Calu3 (cell line): ENCODE measurements at places on chromosomes 16 and 17.

GRCh38 chr17:42985225-42985624 is 4.9 kb downstream of the RUNDC1 start:
- no peak for DNase-seq

GRCh38 chr16:74226338-74226954 is 70.2 kb upstream of the PSMD7 start:
- DNase-seq = no peak

- peak; percentile 22 for DNase-seq
Observed at GRCh38 chr17:7932949-7933348, 943 bp downstream of the CNTROB start.

DNA sequence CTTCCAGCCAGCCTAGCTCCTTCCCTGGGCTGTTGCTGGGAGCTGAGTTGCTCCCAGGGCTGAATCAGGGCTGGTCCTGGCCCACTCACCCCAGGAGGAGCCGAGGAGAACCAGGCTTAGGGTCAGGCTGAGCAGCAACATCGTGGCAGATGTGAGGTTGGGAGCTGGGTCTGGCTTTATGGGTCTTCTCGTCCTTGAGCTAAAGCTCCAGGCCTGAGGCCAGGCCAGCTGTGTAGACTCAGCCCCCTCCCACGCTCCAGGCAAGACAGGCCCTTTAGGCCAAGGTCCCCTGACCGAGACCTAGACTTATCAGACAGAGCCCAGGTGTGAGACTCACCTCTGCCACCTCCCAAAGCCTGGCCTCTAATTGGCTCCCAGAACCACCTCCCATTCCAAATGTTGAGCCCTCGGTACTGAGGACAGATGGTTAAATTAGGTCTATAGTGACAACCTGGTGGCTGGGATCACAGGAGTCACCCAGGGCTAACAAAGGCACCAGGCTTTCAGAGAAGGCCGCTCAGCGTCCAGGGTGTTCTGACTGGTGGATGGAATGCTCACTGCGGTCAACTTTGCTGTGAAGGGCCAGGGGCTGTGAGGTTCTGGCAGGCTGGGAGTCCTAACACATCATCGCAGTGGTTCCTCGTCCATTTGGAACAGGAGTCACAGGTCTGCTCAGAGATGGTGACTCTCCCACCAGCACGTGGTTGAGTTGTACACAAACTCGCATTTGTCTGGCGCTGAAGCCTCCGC is at the start of gene CTRL:
Gene CTRL, minus strand, starts transcription at position 151 of the 750 bp plus-strand sequence. Its CDS starts 10 bp downstream, at position 141.
- no peak for DNase-seq

GRCh38 chr17:44968225-44969143 is at the start of gene C1QL1:
C1QL1 (minus strand) TSS chr17:44968303; CDS start chr17:44968048, 255 bp downstream.
- peak; percentile 98 for DNase-seq

DNA sequence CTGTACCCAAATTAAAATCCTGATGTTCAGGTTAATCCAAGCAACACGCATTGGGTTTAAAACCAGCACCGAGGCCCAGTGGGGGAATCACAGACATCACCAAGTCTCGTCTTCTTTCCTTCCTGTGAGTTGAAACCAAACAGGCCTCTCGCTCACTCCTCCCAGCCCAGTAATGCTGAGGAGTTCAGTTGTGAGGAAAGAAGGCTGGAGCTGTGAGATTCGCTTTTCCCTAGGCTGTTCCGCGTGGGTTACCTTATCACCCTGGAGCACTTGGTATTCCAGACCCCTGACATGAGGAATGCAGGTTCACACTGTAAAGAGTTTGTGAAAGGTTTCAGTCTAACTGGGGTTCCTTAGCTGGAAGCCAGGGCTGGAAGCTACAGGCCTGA is 20.8 kb downstream of the CIBAR2 start:
- no peak for DNase-seq

- DNase-seq = peak; percentile 38
Observed at GRCh38 chr17:66165537-66166123, 26.3 kb downstream of the CEP112 start.

- DNase-seq = peak; percentile 20
Observed at GRCh38 chr17:41403404-41404023, 6.1 kb upstream of the KRT31 start.

GRCh38 chr16:71974068-71974818 is 26.0 kb downstream of the PKD1L3 start:
- DNase-seq = no peak

GRCh38 chr17:39808409-39808997 is 55.6 kb downstream of the IKZF3 start:
- DNase-seq = peak; percentile 98

DNA sequence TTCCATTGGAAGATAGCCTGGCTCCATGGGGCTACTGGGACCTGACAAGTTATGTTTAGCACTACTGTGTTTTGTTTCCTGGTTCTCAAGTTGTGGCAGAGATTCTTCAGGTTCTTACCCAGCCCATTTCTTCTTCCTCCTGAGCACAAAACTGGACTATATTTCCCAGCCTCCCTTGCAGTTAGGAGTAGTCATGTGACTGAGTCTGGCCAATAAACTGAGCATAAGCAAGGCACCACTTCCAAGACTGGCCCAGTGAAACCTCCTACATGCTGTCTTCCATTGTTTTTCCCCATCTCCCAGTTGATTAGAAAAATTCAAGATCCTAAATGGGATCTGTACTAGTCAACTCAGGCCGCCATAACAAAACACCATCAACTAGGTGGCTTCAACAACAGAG is 28.2 kb upstream of the RBBP6 start:
- DNase-seq = no peak

DNA sequence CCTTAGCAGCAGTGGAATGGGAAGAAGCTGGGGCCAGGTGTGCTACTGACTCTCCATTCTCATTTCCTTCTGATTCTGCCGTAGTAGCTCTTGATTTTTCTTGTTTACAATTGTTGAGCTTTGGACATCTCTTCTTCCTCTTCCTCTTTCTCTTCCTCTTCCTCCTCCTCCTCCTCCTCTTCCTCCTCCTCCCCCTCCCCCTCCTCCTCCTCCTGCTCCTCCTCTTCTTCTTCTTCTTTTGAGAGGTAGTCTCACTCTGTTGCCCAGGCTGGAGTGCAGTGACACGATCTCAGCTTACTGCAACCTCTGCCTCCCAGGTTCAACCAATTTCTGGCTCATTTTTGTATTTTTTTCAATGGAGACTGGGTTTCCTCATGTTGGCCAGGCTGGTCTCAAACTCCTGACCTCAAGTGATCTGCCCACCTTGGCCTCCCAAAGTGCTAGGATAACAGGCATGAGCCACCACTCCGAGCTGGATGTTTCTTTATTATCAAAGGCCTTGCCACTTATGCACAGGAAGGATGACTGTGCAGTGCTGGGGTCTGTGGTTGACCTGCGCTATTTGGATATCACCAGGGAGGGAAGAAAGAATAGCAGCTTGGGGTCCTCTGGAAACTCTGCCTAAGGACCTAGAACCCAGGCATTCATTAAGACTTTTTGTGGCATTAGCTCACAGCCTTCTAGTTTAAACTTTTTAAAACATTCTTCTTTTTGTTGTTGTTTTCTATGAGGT is 127.8 kb upstream of the KCNJ16 start:
- no peak for DNase-seq

DNA sequence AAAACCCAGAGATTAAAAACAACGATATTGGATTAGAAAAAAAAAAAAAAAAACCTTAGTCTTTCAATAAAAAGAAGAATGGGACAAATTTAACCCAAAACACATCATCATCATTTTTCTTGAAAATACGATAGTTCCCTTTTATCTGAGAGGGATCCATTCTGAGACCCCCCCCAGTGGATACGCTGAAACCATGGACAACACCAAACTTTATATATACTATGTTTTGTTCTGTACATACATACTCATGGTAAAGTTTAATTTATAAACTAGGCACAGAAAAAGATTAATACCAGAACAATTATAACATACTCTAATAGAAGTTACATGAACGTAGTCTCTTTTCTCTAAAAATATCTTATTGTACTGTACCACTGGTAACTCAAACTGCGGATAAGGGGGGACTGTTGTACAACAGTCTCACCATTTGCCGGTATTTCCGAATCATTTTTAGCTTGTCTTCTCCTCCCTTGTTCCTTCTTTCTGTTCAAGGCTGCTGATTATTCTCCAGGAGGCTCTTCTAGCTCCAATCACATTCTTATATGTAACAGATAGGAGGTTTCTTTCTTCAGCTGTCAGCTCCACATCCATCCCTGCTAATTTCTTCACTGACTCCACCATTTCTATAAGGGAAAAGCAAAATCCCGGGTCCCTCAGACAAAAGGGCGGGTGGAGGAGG is 37.0 kb downstream of the RNF135 start:
- DNase-seq = no peak

GRCh38 chr17:27457731-27458523 is 1.7 kb downstream of the KSR1 start:
- no peak for DNase-seq

- DNase-seq = no peak
Observed at GRCh38 chr16:17335826-17336529, 134.8 kb downstream of the XYLT1 start.

- peak; percentile 51 for DNase-seq
Observed at GRCh38 chr17:64992325-64992802, 64.2 kb downstream of the GNA13 start.

- no peak for DNase-seq
Observed at GRCh38 chr16:64950731-64951130, 171.1 kb downstream of the CDH11 start.

- DNase-seq = no peak
Observed at GRCh38 chr16:6557353-6558023, 775.2 kb upstream of the RBFOX1 start.

- peak; percentile 91 for DNase-seq
Observed at GRCh38 chr17:45948881-45949624, 50.0 kb upstream of the STH start.

- DNase-seq = peak; percentile 83
Observed at GRCh38 chr16:56657555-56658326, at the start of gene MT1F. MT1F (plus strand) TSS chr16:56657959; CDS start chr16:56658059, 100 bp downstream.

- peak; percentile 41 for DNase-seq
Observed at GRCh38 chr17:51118330-51119195, 2.1 kb downstream of the SPAG9 start.

GRCh38 chr16:73544826-73545225 is 496.9 kb upstream of the ZFHX3 start:
- no peak for DNase-seq

- DNase-seq = no peak
Observed at GRCh38 chr17:39447561-39447960, 3.5 kb downstream of the MED1 start.

- DNase-seq = no peak
Observed at GRCh38 chr16:3096362-3096761, 2.7 kb downstream of the ZSCAN10 start.

- no peak for DNase-seq
Observed at GRCh38 chr16:89921131-89921701, 1.9 kb upstream of the TUBB3 start.

GRCh38 chr17:40084477-40084876 is 15.9 kb downstream of the NR1D1 start:
- DNase-seq = no peak

- DNase-seq = no peak
Observed at GRCh38 chr16:78096386-78096785, 3.1 kb upstream of the WWOX start.

DNA sequence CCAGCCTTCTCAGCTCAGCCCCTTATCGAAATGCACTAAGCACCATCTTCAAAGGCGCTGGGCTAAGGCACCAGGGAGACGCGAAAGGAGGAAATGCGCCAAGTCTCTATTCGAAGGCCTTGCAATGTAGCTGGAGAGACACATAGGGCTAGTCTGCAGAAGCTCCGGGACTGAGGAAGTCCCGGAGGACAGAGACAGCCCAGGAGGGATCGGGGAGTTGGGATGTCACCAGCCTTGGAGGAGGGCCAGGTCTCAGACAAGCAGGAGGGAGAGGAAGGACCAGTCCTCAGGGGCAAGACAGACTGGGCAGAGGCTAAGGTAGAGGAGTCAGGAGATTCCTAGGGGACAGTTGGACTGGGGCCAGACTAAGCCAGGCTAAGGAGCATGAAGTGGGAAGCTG is 8.5 kb downstream of the C17orf100 start:
- no peak for DNase-seq

GRCh38 chr17:41464682-41465081 is 2.5 kb downstream of the KRT32 start:
- peak; percentile 74 for DNase-seq
